ENCODE measurements at places on chromosomes 16 and 17.

DNA sequence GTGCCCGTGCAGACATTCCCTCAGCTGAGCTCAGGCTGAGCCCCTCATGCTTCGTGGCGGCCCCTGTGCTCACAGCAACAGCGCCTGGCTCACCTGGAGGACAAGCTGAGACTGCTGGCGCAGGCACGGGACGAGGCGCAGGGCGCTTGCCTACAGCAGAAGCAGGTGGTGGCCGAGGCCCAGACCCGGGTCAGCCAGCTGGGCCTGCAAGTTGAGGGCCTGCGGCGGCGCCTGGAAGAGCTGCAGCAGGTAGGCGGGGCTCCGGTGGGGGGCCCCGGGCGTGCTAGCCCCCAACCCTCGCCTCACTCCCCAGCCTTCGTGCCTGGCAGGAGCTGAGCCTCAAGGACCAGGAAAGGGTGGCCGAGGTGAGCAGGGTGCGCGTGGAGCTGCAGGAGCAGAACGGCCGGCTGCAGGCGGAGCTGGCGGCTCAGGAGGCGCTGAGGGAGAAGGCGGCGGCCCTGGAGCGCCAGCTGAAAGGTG lies 1.4 kb upstream of the RAC3 start:
- no peak for DNase-seq

DNA sequence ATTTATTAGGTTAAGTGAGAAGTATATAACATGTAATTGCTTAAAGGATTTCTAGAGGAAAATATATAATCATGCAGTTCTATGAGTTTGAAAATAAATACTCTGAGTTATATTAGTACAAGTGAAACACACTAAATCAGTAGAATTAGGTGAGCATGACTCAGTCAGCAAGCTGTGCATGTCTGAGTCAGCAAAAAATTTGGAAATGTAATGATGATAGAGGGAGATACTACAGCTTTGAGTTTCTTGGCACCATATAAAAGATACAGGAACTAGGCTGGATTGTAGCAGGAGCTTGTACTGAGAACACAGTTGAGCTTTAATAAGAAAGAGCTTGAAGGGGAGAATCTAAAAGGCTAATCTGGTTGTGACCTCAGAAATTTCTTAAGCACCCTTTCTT lies 1224.6 kb downstream of the CDH8 start:
- no peak for DNase-seq

- no peak for DNase-seq
These were observed 152.4 kb downstream of the ZNF423 start for GRCh38 chr16:49703483-49703882.

- no peak for DNase-seq
These were observed 841 bp upstream of the RAB5C start for GRCh38 chr17:42155614-42156045.

GRCh38 chr17:16945136-16945482 lies 26.8 kb downstream of the TNFRSF13B start:
- peak; percentile 1 for DNase-seq

DNA sequence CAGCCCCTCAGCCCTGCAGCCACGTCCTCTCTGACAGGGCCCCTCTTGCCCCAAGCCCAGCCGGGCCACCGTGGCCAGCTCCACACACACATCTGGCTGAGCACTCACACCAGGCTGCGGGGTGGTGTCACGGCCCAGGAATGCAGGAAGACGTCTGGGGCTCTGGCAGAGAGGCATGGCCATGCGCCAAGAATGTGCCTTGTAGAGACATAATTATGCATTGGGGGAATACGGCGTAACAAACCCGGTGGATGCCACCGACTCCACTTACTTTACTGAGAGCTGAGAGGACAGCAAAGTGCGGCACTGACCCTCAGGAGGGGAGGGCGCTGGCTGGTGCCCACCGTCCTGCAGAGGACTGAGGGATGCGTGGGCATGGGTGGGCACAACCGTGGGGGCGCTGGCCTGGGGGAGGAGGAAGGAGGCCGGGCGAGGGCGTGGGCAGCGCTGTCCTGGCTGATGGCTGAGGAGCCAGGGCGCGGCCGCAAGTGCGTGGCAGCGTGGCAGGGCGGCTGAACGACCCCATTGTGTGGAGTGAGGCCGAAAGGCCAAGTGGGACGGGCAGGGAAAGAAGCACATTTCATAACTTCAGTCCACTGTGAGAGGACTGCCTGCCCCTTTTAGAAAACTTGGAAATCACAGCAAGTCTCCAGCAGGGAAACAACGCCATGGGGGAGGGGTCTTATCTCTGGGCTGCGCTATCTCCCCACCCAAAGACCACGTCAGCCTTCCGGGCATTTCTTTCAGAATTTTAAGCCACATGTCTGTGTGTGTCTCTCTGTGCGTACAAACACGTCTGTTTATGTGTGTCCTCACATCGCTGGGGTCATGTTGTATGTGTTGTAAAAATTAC lies 30.6 kb downstream of the METRNL start:
- peak; percentile 95 for DNase-seq

DNA sequence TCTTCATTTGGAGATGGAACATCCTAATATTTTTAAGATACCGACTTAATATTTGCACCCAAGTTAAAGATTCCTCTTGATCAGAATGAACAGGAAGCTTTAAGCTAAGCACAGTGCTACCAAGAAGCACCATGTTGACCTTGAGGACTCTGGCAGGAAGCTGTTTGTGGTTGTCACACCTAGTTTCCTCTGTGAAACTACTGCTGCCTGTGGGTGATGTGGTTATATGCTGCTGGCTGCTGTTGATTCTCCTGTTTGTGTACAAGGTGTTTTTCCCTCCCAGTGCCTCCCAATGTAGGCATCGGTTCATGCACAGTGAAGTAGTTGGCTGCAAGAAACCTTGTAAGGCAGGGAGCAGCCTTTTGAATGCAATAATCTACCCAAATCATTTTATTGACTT lies 23.4 kb downstream of the RBL2 start:
- DNase-seq = no peak

GRCh38 chr17:62601471-62601870 lies 26.0 kb upstream of the MRC2 start:
- peak; percentile 61 for DNase-seq

- no peak for DNase-seq
These were observed 11.7 kb downstream of the ABCC1 start for GRCh38 chr16:15961060-15961511.

GRCh38 chr16:56828647-56829046 lies 36.4 kb upstream of the SLC12A3 start:
- no peak for DNase-seq

GRCh38 chr16:64138006-64138405 lies 983.9 kb downstream of the CDH11 start:
- DNase-seq = no peak

DNA sequence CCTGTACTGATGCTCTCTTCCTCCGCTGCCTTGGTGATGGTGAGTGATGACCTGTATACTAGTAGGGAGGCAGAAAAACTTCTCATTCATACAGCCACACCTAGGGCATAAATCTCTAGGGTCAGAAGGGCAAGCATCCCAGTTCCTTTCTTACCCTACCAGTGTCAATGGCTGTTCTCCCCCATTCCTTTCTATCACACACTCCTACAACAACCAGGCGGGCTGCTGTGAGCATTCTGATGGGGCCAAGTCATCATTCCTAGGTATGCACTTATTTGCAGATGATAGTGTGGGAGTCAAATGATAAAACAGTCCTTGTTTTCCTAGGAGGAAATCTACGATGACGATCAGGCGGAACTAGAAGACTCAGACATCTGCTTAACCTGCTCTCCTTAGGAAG lies 14.0 kb upstream of the SLC6A4 start:
- no peak for DNase-seq

DNA sequence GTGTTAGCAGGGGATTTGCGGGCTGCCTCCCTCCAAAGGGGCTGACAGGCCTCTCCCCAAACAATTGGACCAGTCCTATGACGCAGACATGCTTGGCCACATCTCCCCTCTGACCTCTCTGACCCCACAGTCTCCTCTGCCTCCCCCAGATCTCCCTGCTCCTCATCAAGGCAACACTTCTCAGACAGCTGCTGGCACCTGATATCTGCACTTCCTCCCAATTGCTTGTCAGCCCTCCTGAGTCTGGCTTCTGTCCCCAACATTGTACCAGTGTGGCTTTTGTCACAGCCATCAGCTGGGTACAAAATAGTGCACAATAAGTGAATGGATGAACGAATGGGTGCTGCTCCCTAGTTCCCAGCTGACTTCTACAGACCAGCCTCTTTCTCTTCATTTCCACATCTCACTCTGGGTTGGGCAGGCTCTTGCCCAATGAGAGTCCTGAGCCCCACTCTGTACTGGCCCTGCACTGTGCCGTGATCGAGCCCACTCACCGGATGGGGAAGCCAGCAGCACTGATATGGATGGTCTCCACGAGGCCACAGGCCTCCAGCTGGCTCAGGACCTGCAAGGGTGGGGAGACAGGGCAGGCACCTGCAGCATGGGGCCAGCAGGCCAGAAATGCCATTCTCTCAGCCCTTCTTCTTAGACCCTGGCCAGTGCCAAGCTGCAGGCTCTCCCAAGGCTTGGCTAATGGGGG lies 17.1 kb downstream of the ZNHIT3 start:
- DNase-seq = no peak

DNA sequence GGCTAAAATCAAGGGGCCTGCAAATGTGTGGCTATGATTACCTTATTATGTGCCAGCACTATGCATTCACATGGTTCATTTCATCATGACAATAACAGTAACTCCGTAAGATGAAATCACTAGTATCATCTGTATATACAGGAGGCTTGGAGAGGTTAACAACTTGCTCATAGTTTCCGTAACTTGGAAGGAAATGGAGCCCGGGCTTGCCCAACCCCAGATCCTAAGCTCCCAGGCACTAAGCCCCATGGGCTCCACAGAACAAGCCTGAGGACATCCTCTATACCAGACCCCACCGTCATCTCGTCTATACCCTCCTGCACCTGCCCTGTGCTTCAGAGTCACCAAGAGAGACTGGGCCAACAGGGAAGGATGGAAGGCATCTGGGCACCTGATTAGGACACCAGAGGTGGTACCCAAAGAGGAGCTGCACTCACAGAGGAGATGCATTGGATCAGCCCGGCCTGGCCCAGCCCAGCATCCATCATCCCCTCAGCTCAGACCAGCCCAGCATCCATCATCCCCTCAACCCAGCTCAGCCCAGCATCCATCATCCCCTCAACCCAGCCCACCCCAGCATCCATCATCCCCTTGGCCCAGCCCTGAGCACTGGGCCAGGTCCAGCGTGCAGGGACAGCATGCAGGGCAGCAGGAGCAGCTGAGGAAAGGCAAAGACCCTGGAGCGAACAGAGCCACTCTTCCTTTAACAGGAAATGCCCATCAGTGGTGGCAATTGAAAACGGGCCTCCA lies 28.5 kb downstream of the NSMCE1 start:
- no peak for DNase-seq

DNA sequence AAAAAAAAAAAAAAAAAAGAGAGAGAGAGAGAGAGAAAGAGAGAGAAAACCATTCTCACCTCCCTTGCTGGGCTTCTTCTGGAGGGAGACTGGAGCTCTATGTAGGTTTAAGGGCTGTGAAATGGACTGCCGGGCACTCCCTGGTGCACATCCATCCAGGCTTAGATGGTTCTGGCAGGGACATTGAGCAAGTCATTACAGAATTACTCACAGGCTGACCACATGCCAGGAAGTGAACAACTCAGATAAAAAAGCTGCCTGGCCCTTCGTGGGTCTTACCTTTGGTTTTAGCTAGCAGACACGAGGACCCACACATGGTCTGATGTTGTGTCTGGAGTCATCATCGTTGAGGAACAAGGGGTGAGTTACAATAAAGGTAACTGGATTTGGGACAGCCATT lies 847.4 kb upstream of the EEF2KMT start:
- DNase-seq = no peak

DNA sequence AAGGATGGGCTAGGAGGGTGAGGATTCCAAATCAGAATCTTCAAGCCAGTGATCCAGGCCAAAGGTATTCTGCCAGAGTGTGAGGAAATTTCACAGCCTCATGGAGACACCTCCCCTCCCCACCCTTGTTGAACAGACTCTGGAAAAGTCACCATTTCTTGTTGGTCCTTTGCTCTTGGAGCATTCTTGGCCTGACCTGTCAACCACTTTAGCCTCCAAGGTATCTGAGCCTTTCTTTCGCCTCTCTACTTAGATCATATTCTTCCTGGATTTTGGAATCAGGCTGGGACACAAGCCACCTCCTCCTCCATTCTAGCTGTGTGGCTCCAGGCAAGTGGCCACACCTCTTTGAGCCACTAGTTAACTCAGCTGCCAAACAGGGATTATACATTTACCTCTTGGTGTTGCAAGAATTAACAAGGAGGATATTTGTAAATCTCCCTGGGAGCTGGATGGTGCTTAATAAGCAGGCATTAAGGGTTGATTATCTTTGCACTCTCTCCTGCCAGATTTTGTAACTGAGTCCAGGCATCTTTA lies 193.5 kb downstream of the WWOX start:
- DNase-seq = no peak

GRCh38 chr17:36602924-36603384 lies 1.6 kb downstream of the MRM1 start:
- DNase-seq = peak; percentile 85

DNA sequence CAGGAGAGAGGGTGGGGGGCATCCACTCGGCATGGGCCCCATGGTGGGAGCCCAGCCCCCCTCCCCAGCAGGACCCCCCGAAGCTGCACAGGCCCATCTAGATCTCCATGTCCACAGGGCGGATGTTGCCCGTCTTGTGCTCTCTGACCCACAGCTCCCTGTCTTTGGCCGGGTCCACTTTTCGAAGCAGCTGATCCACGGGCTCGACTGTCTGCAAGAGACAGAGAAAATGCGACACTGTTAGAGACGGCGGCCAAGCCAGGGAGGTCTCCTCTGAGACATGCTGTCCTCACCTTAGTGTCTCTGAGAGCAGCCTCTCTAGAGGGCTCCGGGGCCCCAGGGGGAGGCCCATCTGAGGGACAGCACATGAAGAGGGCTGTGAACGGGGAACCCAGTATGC lies 12.1 kb upstream of the RCVRN start:
- DNase-seq = no peak

GRCh38 chr17:55659661-55660060 lies 63.0 kb downstream of the TMEM100 start:
- DNase-seq = no peak

- DNase-seq = peak; percentile 61
These were observed 31.2 kb downstream of the CDH3 start for GRCh38 chr16:68676113-68676860.

DNA sequence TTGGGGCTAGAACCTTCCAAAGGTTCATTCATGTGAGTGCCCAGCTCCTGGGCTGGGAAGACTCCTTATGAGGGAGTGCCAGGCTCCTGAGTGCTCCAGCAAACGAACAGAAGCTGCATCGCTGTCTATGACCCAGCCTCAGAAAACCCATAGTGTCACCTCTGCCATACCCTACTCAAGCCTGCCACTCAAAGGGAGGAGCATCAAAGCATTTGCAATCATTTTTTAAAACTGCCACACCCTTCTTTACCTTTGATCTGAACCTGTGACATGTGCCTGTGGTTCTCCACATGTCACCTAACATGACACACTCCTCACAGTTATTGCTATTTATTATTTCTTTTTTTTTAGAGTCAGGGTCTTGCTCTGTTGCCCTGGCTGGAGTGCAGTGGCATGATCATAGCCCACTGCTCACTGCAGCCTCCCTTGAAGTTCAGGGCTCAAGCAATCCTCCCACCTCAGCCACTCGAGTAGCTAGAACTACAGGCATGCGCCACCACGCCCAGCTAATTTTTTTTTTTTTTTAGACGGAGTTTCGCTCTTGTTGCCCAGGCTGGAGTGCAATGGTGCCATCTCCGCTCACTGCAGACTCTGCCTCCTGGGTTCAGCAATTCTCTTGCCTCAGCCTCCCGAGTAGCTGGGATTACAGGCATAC lies 7.3 kb upstream of the KDM8 start:
- DNase-seq = no peak

GRCh38 chr17:67509390-67510287 lies 132.6 kb downstream of the PITPNC1 start:
- peak; percentile 42 for DNase-seq

Data from GM03348 (cell line).